ENCODE measurements at places on chromosomes 5 and 9.
A peak's percentile ranks its signal among the peaks of the same experiment; 100 is the strongest.

GRCh38 chr5:68962757-68963484 is 130.9 kb upstream of the SLC30A5 start:
- peak; percentile 60 for DNase-seq

GRCh38 chr9:8757881-8758280 is 958.3 kb upstream of the DMAC1 start:
- DNase-seq = no peak

GRCh38 chr5:24141046-24141445 is 503.7 kb downstream of the CDH10 start:
- peak; percentile 5 for DNase-seq

DNA sequence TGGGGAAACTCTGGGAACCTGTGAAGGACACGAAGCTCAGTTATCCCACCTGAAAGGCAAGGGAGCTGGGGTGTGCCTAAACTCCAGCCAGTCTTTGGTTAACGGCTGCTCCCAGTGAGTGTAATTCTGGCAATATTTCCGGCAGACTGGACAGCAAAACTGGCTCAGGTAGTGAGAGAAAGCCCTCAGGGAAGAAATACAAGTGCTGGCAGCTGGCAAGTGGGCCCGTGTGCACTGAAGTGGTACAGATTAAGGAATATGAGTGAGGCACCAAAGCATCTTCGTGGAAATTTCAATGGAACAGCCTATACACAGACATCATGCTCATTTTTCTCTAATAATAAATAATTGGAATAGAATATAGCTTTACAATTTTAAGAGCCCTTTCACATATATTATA is 56.2 kb downstream of the ABHD17B start:
- no peak for DNase-seq

- DNase-seq = peak; percentile 78
These were observed 32.1 kb downstream of the RAPGEF1 start for GRCh38 chr9:131707733-131708157.
